ENCODE measurements at places on chromosomes 16 and 17. TPM values are rescaled to one million over a fixed set of nuclear protein-coding genes. Genes with fewer than 3 reads are reported as not detected.

SCN4A gene
- total RNA-seq = 0.08 TPM

SULT1A3 gene
- 46.7 TPM for total RNA-seq

KRTAP4-9 gene
- total RNA-seq = not detected

MYH11 gene
- not detected for total RNA-seq

ASIC2 gene
- total RNA-seq = not detected

TNFRSF17 gene
- not detected for total RNA-seq

TMEM220 gene
- total RNA-seq = not detected

DNA sequence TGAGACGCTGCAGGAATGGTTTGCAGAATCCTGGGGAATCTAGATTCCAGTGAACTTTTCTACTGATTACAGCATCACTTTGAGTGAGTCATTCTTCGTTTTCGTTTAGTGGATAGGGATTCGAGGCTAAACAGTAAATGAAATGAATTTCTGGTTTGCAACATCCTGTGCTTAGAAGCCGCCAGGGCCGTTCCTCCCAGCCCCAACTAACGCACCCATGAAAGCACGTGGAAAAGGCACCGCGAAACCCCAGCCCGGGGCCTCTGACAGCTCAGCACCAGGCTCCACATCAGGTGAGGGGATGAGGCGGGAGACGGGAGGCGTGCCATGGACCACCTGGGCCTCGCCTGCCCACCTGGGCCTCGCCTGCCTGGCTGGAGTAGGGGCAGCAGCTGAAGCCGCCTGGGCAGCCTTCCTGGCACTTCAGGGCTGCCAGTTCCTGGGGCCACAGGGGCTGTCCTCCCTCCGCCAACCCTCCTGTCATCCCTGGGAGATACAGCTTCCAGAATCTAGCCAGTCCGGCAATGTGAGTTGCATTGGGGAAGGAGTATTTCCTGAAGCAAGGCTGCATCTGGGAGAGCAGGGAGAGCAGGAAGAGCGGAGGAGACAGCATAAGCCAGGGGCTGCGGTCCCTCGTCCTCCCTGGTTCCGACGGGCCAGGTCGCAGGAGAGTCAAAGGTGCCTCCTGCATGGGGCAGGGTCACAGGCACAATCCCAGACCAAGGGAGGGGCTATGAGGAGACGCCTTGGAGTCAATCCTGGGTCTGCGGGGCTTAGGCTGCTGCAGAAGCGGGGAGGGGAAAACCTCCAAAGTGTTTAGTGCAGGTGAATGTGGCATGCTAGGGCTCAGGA, 78.4 kb downstream of the RPH3AL start:
- no peaks in the 10 kb centered on the region for H3K4me1 ChIP-seq
- H3K27ac ChIP-seq = no peak overlapping the region
- H3K4me3 ChIP-seq = no peak overlapping the region
- H3K27me3 ChIP-seq = no peaks in the 10 kb centered on the region
- DNase-seq = no peak
- H3K36me3 ChIP-seq = peaks cover 6% of the 10 kb centered on the region

- no peaks in the 10 kb centered on the region for H3K36me3 ChIP-seq
- DNase-seq = no peak
- H3K27ac ChIP-seq = no peak overlapping the region
- peaks cover 4% of the 10 kb centered on the region for H3K4me1 ChIP-seq
Measured at GRCh38 chr17:2975469-2975958, 87.9 kb downstream of the OR1D5 start.

GRCh38 chr16:29807426-29808218, 1.3 kb downstream of the MAZ start:
- no peaks in the 10 kb centered on the region for H3K27me3 ChIP-seq
- H3K36me3 ChIP-seq = peaks cover 7% of the 10 kb centered on the region
- H3K27ac ChIP-seq = peak overlapping the region; percentile 97
- H3K4me1 ChIP-seq = peaks cover 49% of the 10 kb centered on the region
- peak; percentile 92 for DNase-seq
- H3K4me3 ChIP-seq = peak overlapping the region; percentile 99

DNA sequence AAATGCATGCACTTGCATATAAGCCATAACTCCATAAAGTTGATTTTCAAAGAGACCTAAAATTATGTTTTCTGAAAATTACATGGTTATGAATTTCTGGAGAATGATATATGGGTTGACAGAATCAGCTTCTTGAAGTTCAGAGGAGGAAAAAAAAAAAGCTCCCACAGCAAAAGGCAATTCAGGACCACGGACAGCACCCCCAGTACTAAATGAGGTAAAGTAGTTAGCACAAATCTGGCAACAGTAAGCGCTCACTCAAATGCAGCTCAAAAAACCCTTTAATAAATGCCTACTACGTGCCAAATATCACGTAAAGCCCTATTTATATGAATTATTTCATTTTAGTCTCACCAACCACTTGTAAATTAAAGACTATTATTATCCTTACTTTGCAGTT, 135.2 kb downstream of the SHISA9 start:
- no peaks in the 10 kb centered on the region for H3K36me3 ChIP-seq
- H3K4me1 ChIP-seq = no peaks in the 10 kb centered on the region
- H3K27me3 ChIP-seq = no peaks in the 10 kb centered on the region
- H3K4me3 ChIP-seq = no peak overlapping the region

GRCh38 chr16:87119168-87119567, 198.0 kb downstream of the C16orf95 start:
- no peak overlapping the region for H3K27ac ChIP-seq
- no peak overlapping the region for H3K4me3 ChIP-seq
- no peaks in the 10 kb centered on the region for H3K4me1 ChIP-seq
- H3K27me3 ChIP-seq = peaks cover 8% of the 10 kb centered on the region
- no peak for DNase-seq

- H3K4me3 ChIP-seq = no peak overlapping the region
- no peak for DNase-seq
- H3K36me3 ChIP-seq = peaks cover 27% of the 10 kb centered on the region
- peaks cover 45% of the 10 kb centered on the region for H3K4me1 ChIP-seq
Measured at GRCh38 chr17:36059406-36059805, 4.7 kb upstream of the CCL18 start.

- no peak for DNase-seq
- H3K27ac ChIP-seq = peak overlapping the region; percentile 97
- no peaks in the 10 kb centered on the region for H3K27me3 ChIP-seq
- H3K4me1 ChIP-seq = peaks cover 36% of the 10 kb centered on the region
- peak overlapping the region; percentile 96 for H3K4me3 ChIP-seq
- no peaks in the 10 kb centered on the region for H3K36me3 ChIP-seq
Measured at GRCh38 chr17:2391597-2392251, 9.1 kb downstream of the MNT start.

GRCh38 chr16:26220894-26221293, 529.1 kb downstream of the HS3ST4 start:
- DNase-seq = no peak
- no peak overlapping the region for H3K27ac ChIP-seq
- H3K4me3 ChIP-seq = no peak overlapping the region
- peaks cover 17% of the 10 kb centered on the region for H3K27me3 ChIP-seq
- H3K4me1 ChIP-seq = no peaks in the 10 kb centered on the region

DNA sequence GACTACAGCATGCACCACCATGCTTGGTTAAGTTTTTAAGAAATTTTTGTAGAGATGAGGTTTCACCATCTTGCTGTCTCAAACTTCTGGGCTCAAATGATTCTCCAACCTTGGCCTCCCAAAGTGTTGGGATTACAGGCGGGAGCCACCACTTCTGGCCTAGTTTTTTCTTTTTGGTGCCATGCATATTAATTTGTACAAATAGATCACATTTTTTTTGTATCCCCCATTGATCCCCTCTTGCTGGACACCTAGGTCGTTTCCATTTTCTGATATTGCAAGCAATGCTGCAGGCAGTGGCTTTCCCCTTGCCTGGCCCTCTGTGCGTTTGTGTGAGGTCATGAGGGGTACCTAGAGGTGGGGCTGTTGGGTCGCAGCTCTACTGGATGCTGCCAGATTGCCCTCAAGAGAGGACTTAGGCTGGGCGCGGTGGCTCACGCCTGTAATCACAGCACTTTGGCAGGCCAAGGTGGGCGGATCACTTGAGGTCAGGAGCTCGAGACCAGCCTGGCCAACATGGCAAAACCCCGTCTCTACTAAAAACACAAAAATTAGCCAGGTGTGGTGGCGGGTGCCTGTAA, 23.8 kb downstream of the RAP1GAP2 start:
- H3K27me3 ChIP-seq = no peaks in the 10 kb centered on the region
- no peak overlapping the region for H3K27ac ChIP-seq
- H3K4me1 ChIP-seq = peaks cover 22% of the 10 kb centered on the region
- DNase-seq = peak; percentile 37
